NCI-H1105 (cell line): ENCODE measurements at places on chromosomes 3 and 15.
A peak's percentile ranks its signal among the peaks of the same experiment; 100 is the strongest.

DNA sequence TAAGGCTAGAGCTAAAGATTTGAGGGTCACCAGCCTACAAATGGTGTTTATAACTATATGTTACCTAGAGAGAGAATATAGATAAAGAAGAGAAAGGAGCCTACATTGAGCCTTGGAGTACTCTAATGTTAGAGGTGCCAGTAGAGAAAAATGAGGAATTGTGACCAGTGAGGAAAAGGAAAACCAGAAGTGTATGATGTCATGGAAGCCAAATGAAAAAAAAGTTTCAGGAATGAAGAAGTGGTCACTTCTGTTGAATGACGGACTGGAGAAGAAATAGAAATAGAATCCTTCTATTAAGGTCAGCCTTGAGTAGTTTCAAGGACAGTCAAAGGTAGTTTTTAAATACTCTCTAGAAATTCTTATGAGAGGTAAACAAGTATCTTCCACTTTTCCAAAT lies 51.2 kb upstream of the MLF1 start:
- no peak for DNase-seq

- DNase-seq: peak; percentile 98
Observed at GRCh38 chr3:127141921-127142730, 50.8 kb upstream of the PRR23E start.

DNA sequence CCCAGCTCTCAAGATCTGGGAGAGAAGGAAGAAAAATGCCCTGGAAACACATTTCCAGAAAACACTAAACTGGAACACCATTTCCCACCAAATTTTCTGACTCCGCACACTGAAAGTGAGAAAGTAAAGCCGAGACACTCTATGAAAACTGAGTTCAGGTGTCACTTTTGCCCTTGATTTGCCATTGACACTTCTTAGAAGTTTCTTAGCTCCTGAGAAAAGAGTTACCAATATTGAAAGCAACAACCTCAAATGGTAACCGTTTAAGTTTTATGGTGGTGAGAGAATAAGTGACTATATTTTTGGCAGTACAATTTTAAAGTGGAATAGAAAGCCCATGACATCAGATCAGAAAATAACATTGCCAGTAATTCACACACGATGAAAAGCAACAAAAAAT lies 39.0 kb downstream of the CD86 start:
- DNase-seq: no peak

GRCh38 chr15:91780387-91780786 lies 73.1 kb upstream of the SLCO3A1 start:
- DNase-seq: no peak

GRCh38 chr15:99981191-99981647 lies 248.0 kb upstream of the LYSMD4 start:
- no peak for DNase-seq

- DNase-seq: no peak
Observed at GRCh38 chr3:31129241-31129640, 234.8 kb upstream of the GADL1 start.

DNA sequence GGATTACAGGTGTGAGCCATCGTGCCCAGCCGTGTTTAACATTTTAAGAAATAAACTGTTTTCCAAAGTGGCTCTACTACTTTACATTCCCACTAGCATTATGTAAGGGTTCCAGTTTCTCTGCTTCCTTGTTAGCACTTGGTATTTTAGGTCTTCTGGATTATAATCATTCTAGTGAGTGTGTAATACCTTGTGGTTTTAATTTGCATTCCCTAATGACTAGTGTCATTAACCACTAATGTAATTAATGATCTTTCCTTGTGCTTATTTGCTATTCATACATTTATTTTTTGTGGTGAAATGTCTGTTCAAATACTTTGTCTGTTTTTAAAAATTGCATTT lies 30.7 kb downstream of the ARIH2 start:
- no peak for DNase-seq
